SJSA1 (cell line): ENCODE measurements at places on chromosomes 13 and 19. TPM values are rescaled to one million over a fixed set of nuclear protein-coding genes. Genes with fewer than 3 reads are reported as not detected.
A peak's percentile ranks its signal among the peaks of the same experiment; 100 is the strongest.

TMEM86B gene
- 0.94 and 1.8 TPM in 2 replicates for total RNA-seq

DNA sequence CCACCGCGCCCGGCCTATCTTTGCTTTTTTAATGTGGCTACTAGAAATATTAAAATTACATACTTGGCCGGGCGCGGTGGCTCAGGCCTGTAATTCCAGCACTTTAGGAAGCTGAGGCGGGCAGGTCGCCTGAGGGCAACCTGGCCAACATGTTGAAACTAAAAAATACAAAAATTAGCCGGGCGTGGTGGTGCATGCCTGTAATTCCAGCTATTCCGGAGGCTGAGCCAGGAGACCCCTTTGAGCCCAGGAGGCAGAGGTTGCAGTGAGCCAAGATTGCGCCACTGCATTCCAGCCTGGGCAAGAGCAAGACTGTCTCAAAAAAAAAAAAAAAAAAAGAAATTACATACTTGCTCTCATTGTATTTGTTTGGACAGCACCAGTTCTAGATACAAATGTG is 34.8 kb upstream of the DPRX start:
- no peaks in the 10 kb centered on the region for H3K27me3 ChIP-seq
- no peaks in the 10 kb centered on the region for H3K4me1 ChIP-seq
- no peaks in the 10 kb centered on the region for H3K36me3 ChIP-seq
- no peak overlapping the region for H3K27ac ChIP-seq
- no peak overlapping the region for H3K4me3 ChIP-seq

ZIC2 gene
- 0.32 TPM in 1 of 2 replicates, not detected in the other for total RNA-seq

PPM1N gene
- total RNA-seq, result 0.29 TPM in 1 of 2 replicates, not detected in the other

GRCh38 chr19:4556597-4557127 is 2.8 kb downstream of the SEMA6B start:
- H3K4me1 ChIP-seq, result no peaks in the 10 kb centered on the region
- no peaks in the 10 kb centered on the region for H3K36me3 ChIP-seq
- DNase-seq, result peak; percentile 65
- no peak overlapping the region for H3K4me3 ChIP-seq
- no peaks in the 10 kb centered on the region; the same call in 1 of the 2 replicates for H3K27me3 ChIP-seq

DNA sequence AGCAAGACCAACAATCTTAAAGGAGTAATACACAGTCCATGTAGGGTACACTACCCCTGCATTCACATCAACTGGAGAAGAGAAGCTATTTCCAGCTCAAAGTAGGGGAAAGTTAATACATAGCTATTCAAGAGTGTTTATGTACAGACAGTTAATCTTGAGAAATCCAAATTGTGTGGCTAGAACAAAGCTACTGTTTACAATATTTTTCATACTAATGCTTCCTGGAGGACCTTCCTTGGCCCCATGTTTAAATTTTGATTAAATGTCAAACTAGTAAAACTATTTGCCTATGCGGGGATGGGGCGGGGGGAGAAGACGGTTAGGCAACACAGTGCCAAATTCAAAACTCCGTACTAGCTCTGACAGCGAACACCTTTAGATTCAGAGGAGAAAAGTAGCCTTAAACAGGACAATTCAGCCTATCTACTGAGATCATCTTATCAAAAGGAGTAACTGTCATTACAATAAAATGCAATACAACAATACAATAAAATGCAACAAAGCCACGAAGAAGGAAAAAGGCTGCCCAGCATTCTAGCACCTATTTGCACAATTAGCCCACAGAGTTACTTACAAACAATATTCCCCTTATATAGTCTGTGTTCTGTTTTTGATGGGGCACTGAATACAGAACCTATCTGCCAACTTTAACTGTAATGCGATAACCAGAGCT is 29.1 kb downstream of the BRD4 start:
- peak overlapping the region; percentile 26 for H3K27ac ChIP-seq
- peaks cover 63% of the 10 kb centered on the region for H3K4me1 ChIP-seq
- no peak for DNase-seq
- H3K36me3 ChIP-seq, result peaks cover 12% of the 10 kb centered on the region
- H3K27me3 ChIP-seq, result no peaks in the 10 kb centered on the region

ZNF442 gene
- 1.1 and 1.2 TPM in 2 replicates for total RNA-seq

DNA sequence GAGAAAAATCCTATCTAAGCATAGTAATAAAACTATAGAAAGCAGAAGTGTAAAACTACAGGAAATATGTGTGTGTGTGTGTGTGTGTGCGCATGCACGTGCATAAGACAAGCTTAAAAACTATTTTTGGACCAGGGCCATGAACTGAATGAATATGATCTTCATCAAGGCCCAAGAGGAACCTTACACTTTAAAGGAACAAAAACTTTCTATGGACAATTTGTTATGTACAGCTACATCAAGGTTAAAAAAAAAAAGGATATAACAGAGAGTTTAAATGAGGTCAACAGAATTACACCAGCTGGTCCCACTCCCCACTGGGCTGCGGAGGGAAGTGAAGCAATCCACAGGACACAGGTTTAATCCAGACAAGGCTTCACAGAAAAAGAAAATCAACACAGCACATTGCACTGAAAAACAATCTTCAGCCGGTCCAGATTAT is 151.1 kb downstream of the LHFPL6 start:
- DNase-seq, result no peak
- H3K27ac ChIP-seq, result no peak overlapping the region
- H3K4me1 ChIP-seq, result no peaks in the 10 kb centered on the region
- no peaks in the 10 kb centered on the region for H3K36me3 ChIP-seq
- H3K27me3 ChIP-seq, result no peaks in the 10 kb centered on the region
- no peak overlapping the region for H3K4me3 ChIP-seq

LILRB1 gene
- not detected in 2 replicates for total RNA-seq

- H3K27me3 ChIP-seq, result no peaks in the 10 kb centered on the region
- H3K27ac ChIP-seq, result peak overlapping the region; percentile 64; the same call in 1 of the 2 replicates
- H3K36me3 ChIP-seq, result no peaks in the 10 kb centered on the region
- no peak overlapping the region for H3K4me3 ChIP-seq
- DNase-seq, result no peak
These were observed 4.7 kb upstream of the TLE2 start for GRCh38 chr19:3033595-3034405.

- no peaks in the 10 kb centered on the region for H3K36me3 ChIP-seq
- DNase-seq, result no peak
- H3K27ac ChIP-seq, result no peak overlapping the region
- no peak overlapping the region for H3K4me3 ChIP-seq
- peaks cover 97% of the 10 kb centered on the region for H3K27me3 ChIP-seq
These were observed 29.8 kb upstream of the SPACA7 start for GRCh38 chr13:112346173-112346898.

SHISA7 gene
- total RNA-seq, result not detected in 2 replicates

ZNF587B gene
- total RNA-seq, result 11.4 and 13.6 TPM in 2 replicates

LGALS14 gene
- total RNA-seq, result not detected in 2 replicates

SIGLEC12 gene
- total RNA-seq, result not detected in 2 replicates

DNA sequence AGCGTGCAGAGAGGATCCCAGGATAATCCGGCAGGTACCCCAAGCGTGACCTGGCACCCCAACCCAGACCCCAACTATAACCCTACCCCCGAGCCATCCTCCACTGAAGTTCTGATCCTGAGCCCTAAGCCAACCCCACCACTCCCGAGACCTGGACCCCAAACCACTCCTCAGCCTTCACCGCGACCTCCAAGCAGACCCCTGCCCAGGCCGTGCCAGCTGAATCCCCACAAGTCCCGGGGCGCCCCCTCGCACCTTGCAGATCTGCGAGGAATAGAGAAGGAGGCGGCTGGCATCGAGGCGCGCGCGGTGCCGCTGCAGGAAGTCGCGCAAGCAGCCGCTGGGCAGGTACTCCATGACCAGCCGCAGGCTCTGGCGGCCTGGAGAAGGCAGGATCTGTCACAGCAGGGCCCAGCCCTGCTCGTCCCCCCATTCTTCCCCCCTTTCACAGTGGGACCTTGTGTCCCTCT is 10.1 kb upstream of the INSL3 start:
- H3K4me3 ChIP-seq, result no peak overlapping the region
- H3K36me3 ChIP-seq, result no peaks in the 10 kb centered on the region; the same call in none of the 2 replicates
- H3K27ac ChIP-seq, result no peak overlapping the region

TNFSF11 gene
- total RNA-seq, result 0.05 TPM in 1 of 2 replicates, not detected in the other

COL5A3 gene
- total RNA-seq, result 0.38 and 0.39 TPM in 2 replicates

DNA sequence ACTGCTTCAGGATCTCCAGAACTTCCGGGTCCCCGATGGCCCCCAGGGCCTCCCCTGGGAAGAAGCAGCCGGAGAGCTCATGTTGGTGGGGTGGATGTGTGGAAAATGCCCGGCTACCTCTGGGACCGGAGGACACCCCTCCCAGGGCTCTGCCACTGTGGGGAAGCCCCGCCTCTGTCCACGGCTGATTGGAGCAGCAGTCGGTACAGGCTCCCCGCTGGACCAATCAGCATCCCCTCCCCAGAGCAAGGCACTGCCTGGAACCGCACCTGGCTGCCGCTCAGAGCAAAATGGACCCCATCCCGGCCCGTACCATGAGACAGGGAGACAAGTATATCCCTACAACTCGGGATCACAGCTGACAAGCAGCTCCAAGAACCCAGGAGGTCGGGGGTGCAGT is 6.4 kb downstream of the DOHH start:
- no peak overlapping the region for H3K27ac ChIP-seq
- H3K36me3 ChIP-seq, result peaks cover 55% of the 10 kb centered on the region
- DNase-seq, result no peak
- no peaks in the 10 kb centered on the region for H3K4me1 ChIP-seq
- no peaks in the 10 kb centered on the region for H3K27me3 ChIP-seq

GRCh38 chr13:54965881-54966280 is 1937.3 kb downstream of the OLFM4 start:
- H3K4me1 ChIP-seq, result no peaks in the 10 kb centered on the region
- H3K27ac ChIP-seq, result no peak overlapping the region
- H3K4me3 ChIP-seq, result no peak overlapping the region

CYP2A6 gene
- not detected in 2 replicates for total RNA-seq

DNA sequence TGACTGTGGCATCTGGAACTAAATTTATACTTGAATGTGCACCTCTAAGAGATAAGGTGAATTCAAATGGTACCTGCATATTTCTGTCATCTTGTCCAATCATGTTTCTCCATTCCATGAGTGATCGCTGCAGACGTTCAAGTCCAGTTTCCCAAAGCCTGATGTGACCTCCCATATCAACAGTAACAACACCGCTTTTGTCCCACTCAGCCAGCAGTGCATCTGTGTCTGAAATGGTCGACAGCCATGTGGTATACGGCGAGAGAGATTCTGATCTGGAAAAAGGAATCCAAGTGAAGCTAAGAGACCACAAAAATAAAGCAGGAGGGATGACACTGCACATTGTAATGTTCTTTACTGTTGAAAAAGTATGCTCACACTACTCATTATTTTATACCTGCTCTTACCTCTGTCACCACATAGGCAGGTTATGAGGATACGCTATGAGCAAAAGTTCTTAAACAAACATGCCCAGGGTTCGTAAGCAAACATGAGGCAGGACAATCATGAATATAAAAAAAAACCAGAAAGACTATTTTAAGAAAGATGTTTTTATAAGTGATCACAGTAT is 213.6 kb downstream of the RGCC start:
- H3K27me3 ChIP-seq, result no peaks in the 10 kb centered on the region
- no peak overlapping the region for H3K4me3 ChIP-seq
- no peaks in the 10 kb centered on the region for H3K36me3 ChIP-seq

- no peaks in the 10 kb centered on the region; the same call in 1 of the 2 replicates for H3K27me3 ChIP-seq
- no peaks in the 10 kb centered on the region for H3K4me1 ChIP-seq
- no peaks in the 10 kb centered on the region for H3K36me3 ChIP-seq
- H3K4me3 ChIP-seq, result no peak overlapping the region
- DNase-seq, result no peak
These were observed 39.0 kb downstream of the WASF3 start for GRCh38 chr13:26596458-26596857.

- H3K27ac ChIP-seq, result no peak overlapping the region
- no peak for DNase-seq
- H3K36me3 ChIP-seq, result no peaks in the 10 kb centered on the region
- peaks cover 23% of the 10 kb centered on the region for H3K4me1 ChIP-seq
- H3K27me3 ChIP-seq, result no peaks in the 10 kb centered on the region
These were observed 359.3 kb downstream of the TDRD3 start for GRCh38 chr13:60756306-60756705.

IL12RB1 gene
- total RNA-seq, result 0.21 TPM in 1 of 2 replicates, not detected in the other

ZNF443 gene
- 0.71 TPM in 1 of 2 replicates, not detected in the other for total RNA-seq

DNA sequence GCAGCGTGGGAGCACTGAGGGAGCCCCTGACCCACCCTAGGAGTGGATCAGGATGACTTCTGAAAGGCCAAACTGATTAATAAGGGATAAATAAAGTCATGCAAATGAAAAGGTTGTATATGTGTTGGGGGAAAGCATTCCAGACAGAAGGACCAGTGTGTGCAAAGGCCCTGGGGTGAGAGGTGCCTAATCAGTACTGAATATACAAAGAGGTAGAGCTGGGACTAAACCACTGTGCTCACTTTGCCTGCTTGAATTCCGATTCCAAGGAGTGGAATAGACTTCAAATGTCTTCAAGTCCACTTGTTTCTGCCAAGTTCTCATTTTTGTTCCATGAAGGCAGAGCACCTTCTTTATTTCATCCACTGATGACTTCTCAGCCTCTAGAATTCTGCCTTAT is 32.6 kb upstream of the ADGRE1 start:
- H3K4me3 ChIP-seq, result no peak overlapping the region
- H3K27ac ChIP-seq, result no peak overlapping the region
- no peaks in the 10 kb centered on the region for H3K4me1 ChIP-seq
- no peaks in the 10 kb centered on the region for H3K36me3 ChIP-seq
- no peak for DNase-seq
